ENCODE measurements at places on chromosomes 13 and 19.

- DNase-seq: no peak
These were observed 13.5 kb upstream of the PLEKHF1 start for GRCh38 chr19:29651622-29652394.

- no peak for DNase-seq
These were observed 1.4 kb downstream of the PLIN4 start for GRCh38 chr19:4516939-4517300.

DNA sequence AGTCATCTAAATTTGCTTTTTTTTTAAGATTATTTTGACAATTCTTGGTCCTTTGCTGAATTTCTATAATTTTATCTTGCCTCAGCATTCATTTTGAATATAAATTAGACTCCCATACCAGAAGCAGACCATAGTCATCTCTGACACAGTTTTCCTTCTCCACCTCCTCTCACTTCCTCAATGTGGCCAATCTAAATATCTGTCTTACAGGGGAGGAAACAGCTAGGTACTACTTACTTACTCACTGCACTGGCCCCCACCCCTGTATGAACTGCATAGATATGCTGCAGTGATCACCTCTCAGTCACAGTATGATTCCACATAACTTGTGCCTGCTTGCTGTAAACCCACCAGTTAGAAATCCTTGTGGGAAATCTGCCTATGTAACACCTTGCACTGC lies 665.6 kb downstream of the FGF9 start:
- DNase-seq: no peak

GRCh38 chr13:95260031-95260525 lies 41.2 kb downstream of the ABCC4 start:
- no peak for DNase-seq

DNA sequence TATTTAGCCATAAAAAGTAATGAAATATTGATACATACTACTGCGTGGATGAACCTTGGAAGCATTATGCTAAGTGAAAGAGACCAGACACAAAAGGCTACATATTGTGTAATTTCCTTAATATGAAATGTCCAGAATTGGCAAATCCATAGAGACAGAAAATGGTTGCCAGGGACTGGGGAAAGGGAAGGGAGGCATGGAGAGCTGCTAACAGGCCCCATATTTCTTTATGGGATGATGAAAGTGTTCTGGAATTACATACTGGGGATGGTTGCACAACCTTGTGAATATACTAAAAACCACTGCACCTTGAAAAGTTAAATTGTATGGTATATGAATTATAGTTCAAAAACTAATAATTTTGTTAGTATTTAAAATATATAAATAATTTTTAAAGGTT lies 3.6 kb downstream of the IFT88 start:
- DNase-seq: no peak

DNA sequence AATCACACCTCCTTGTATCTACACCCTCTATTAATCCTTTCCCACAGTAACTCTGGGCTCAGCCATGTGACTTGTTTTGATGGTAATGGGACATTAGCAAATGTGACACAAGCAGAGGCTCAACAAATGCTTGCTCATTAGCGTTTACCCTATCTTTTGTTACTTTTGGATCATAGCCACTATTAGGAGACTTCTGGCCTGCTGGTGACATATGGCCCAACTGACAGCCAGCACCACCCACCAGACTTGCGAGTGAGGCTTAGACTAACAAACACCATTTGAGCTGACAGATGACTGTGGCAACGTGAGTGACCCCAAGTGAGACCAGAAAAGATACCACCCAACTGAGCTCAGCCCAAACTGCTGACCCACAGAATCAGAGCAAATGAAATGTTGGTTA lies 154.1 kb downstream of the OLFM4 start:
- no peak for DNase-seq

DNA sequence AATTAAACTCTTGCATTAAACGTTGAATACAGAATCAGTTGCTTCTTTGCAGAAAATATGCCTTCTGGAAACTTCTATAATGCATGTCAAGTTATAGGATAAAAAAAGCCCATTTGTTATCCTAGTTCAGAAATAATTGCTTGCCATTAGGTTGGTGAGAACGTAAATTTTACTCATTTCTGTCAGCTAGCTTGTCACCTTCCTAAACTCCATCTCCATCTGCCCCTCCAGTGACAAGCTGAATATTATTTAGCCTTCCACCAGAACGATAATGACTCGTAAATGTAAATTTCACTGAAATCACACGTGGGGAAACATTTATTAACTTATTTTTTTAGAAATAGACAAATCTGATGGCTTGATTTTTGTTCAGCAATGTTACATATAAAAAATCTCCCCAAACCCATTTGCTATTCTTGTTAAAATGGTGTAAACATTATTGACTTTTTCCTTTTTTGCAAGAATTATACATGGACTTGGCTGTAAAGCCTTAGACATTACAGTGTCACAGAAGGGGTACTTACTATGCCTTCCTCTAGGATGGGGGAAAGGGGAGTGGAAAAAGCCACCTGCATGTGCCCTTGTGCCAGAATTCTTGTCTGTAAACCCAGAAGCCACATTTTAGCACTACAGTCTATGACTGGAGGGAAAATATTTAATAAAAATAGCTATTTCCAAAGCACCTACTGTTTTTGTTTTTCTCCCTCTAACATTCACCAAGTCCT lies 326.8 kb downstream of the OXGR1 start:
- DNase-seq: no peak

- DNase-seq: no peak
These were observed 5.7 kb upstream of the FOXO1 start for GRCh38 chr13:40671956-40672764.

DNA sequence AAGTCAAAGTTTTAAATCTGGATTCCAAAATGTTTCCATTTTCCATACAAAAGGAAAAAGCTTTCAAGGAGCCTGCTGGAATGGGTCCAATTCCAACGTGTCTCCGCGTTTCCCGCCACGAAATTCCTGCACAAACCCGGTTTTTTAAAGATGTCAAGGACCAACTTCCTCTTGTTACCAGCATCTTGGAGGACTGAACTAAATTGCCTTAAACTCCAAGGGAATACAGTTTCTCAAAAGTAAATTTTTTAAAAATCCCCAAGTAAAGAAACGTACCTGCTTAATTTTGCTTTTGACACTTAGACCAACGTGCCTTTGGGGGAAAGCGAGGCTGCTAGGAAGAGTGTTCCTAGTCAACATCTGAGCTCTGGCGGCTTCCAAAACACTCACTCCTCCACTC lies 12.3 kb upstream of the SOX1 start:
- no peak for DNase-seq

DNA sequence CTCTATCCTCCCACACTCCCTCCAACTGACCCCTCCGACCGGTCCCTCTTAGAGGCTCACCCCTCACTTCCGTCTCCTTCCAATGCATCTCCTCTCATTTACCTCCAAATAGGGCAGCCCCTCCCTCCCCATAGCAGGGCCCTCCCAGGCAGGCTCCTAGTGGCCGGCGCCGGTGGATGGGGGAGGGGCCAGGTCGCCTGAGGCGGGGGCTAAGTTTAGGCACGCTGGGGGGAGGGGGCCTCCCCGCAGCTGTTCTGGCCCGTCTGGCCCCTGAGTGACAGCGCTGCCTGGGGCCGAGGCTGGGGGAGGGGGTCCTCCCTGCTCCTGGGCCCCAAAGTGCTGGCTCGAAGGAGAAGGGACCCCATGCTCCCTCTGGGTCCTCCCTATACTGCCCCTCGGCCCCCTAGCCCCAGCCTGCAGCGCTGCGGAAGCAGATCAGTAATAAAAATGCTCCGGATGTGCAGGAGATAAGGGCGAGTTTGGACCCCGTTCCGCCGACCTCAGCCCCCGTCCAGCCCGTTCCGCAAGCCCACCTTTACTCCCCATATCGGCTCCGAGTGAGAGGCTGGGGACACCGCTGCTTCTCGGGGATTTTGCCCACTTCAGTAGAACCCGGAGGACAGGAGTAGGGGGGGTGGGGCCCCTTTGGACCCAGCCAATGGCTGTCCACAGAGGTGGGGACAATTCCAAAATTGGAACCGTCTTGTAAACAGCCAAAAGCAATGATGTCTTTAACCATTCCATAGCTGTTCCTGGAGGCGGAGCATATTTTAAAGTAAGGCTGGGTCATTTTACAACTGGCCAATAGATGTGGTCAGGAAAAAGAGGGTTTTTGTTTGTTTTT lies 4.0 kb downstream of the RTN2 start:
- DNase-seq: peak; percentile 94

GRCh38 chr19:53388168-53388567 lies 6.8 kb upstream of the ZNF765 start:
- no peak for DNase-seq

GRCh38 chr19:16062789-16063188 lies 13.5 kb upstream of the TPM4 start:
- no peak for DNase-seq

DNA sequence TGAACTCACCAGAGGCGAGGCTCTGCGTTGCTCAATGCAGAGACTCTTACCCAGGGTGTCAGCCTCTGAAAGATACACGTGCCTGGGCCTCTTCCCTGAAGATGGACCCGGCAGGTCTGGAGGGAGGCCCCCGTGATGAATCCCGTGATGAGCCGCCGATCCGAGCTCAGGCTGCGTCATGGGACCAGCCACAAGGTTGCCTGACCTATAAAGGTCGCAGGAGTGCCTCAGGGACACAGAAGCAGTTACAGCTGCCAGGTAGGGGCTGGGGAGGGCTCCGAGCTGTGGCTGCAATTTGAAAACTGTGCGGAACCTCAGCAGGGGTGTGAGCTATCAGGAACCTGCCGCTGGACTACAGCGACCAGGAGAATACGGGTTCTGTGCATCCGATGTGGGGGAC lies 10.5 kb upstream of the ATP11A start:
- DNase-seq: no peak

DNA sequence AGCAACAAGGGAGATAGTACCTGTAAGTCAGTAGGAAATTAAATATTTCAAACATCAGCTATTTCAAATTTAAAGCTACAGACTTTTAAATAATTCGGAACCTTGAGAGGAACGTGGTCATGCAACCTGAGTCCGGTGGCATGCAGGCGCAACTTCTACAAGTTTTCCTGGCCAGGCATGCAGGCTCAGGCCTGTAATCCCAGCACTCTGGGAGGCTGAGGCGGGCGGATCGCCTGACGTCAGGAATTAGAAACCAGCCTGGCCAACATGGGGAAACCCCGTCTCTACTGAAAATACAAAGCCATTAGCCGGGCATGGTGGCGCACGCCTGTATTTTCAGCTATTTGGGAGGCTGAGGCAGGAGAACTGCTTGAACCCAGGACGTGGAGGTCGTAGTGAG lies 2.2 kb upstream of the ZNF701 start:
- DNase-seq: no peak

DNA sequence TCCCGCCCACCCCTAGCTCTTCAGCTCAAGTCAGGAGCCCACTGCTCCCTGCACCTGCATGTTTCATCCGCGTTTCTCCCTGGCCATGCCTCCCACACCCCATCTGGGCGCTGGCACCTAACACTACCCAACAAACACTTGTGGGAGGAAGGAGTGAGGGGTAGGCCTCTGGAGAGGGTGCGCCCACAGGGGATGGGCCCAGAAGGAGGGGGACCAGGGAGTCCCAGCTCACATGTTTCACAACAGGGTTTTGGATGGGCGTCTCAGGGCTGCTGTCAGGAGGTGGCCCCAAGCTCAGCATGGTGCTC lies 12.1 kb upstream of the TMEM86B start:
- peak; percentile 87 for DNase-seq

DNA sequence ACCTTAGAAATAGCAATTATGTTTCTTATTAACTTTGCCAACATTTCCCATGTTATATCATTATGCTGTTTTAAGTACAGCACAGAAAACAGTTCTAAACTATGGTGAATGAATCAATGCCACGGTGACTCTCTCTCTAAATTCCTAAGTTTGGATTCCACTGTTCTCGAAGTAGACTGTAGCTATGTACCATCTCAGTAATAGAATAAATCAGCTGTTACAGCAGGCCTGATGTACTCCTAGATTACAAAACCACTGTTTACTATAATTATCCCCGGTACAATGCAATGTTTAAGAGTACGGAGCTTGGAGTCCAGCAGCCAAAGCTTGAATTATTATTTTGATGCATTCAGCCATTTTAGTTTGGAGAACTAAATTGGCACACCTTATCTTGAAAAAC lies 476.3 kb upstream of the SLITRK1 start:
- DNase-seq: no peak

GRCh38 chr13:98746968-98747367 lies 5.5 kb downstream of the SLC15A1 start:
- no peak for DNase-seq

- DNase-seq: no peak
These were observed 16.4 kb upstream of the IGFL1 start for GRCh38 chr19:46213156-46213555.

DNA sequence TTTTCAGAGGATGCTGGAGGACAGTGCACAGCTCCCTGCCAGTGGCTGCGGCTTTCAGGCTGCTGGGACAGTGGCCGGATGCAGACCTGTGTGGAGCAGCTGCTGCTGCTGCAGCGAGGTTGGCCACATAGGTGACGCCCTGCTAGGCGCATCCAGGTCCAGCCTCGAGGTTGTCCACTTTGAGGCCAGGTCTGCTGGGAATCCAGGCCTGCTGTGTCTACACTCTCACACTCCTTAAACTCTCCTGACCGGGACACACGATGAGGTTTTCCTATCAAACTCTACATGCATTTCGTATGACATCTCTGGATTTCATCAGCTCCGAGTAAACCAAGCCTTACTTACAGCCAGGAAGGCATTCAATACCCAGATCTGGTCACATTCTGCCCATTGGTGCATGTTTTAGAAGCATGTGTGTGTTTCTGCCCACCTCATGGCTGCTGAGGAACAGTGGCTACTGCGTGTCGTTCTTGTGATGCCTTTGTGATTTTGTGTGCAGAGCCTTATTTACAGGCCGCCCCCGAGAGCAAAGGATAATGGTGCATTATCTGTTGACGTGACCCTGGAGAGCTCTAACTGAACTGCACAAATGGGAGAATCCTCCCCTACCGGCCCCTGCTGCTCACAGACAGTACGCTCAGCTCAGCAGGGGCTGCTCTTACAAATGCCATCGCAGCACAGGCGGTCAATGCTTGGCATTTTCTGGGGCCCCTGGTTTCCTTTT lies 12.3 kb upstream of the MCF2L start:
- DNase-seq: no peak

- DNase-seq: no peak
These were observed 939.0 kb upstream of the SLITRK1 start for GRCh38 chr13:84821261-84821660.

All from posterior cingulate gyrus (tissue), 11 donors.